Lung (tissue), 17 donors: ENCODE measurements at places on chromosomes 11 and 22. TPM values are rescaled to one million over a fixed set of nuclear protein-coding genes. Genes with fewer than 3 reads are reported as not detected.

DNA sequence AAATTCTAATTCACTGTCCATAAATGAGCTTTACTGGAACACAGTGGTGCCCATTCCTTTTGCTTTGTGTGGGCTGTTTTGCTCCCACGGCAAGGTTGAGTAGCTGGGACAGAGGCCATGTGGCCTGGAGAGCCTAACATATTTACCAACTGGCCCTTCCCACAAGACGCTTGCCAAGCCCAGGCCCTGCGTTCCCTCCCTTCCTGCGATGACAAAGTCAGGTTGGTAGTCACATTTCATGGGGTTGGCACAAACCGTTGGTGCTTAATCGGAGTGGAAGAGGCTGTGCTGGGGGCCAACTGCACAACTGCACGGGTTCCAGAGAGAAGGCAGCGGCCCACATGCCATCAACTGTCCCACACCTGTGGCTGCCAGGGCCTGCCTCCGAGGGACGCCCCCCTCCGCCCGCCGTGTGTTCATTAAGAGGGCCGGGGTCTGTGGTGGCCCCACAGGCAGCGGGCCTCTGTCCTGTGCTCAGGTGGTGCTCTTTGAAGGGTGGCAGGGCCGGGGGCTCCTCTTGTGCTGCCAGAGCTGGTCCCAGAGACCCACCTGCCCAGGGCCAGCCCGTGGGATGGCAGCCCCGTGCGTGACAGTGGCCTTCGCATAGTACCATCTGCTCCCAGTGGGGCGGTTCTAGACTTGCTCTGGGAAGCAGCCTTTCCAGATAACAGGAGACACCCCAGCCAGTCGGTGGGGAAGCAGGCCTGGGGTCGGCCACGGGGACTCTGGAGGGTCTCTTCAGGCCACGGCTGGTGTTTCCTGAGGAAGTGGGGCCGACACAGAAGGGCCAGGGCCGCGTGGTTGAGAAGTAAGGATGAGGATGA is 81.5 kb upstream of the CLDN5 start:
- no peaks in the 10 kb centered on the region for H3K36me3 ChIP-seq
- H3K4me1 ChIP-seq: no peaks in the 10 kb centered on the region
- H3K27me3 ChIP-seq: no peaks in the 10 kb centered on the region
- H3K4me3 ChIP-seq: no peak overlapping the region

DNA sequence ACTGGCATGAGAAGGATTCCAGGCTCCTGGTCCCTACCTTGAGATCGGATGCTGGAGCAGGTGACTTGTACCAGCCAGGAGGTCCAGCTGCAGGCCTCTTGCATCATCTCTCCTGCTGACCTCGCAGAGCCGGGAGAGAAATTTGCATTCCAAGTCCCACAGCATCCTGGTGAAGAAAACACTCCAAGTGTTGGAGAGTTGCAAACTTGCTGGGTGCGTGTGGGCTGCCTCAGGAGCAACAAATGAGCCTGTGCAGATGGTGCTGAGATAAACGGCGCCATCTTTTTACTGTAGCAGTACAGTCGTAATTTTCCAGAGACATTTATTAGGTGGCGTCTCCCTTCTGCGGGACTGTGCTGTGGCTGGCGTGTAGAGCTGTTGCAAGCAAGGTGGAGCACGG is 32.1 kb upstream of the ZBTB16 start:
- no peak overlapping the region for H3K27ac ChIP-seq
- no peaks in the 10 kb centered on the region for H3K36me3 ChIP-seq
- peaks cover 5% of the 10 kb centered on the region for H3K4me1 ChIP-seq
- no peaks in the 10 kb centered on the region for H3K27me3 ChIP-seq
- DNase-seq: no peak
- H3K4me3 ChIP-seq: no peak overlapping the region

DNA sequence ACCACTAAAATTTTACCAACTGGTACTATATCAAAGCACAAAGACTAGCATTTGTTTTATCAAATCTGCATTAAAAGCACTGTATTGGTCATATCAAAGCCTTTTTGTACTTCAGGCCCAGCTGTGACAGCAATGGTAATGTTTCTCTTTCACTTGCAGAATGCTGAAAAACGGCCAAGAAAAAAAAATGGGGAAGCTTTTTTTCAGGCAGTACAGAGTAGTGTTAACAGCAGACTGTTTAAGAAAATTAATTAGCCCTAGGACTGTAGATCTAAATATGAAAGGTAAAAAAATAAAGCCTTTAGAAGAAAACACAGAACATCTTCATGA is 33.3 kb downstream of the DENND5A start:
- H3K36me3 ChIP-seq: no peaks in the 10 kb centered on the region
- H3K4me1 ChIP-seq: peaks cover 13% of the 10 kb centered on the region
- no peak overlapping the region for H3K27ac ChIP-seq
- no peaks in the 10 kb centered on the region for H3K27me3 ChIP-seq
- peak; percentile 92 for DNase-seq

DNA sequence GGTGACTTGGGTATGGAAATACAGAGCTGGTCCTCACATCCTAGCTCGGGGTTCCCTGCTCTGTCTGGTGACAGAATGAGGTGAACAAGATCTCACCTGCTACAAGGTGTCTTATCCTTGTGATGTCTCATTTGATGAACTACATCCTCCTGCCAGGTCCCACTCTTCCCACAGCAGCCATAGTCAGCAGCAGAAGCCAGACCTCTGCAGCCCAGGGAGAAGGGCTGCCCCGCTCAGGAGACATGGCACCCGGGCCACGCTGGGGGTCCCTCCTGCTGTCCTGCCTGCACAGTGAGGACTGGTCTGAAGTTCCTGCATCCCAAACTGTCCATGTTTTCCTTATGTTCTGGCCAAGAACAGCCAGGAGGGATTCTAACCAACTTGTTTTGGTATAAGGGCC is 414.1 kb downstream of the CTTN start:
- H3K27me3 ChIP-seq: no peaks in the 10 kb centered on the region
- no peaks in the 10 kb centered on the region for H3K36me3 ChIP-seq

GRCh38 chr11:96014217-96014616 is 90.3 kb upstream of the MTMR2 start:
- no peak overlapping the region for H3K4me3 ChIP-seq
- H3K27me3 ChIP-seq: no peaks in the 10 kb centered on the region

DNA sequence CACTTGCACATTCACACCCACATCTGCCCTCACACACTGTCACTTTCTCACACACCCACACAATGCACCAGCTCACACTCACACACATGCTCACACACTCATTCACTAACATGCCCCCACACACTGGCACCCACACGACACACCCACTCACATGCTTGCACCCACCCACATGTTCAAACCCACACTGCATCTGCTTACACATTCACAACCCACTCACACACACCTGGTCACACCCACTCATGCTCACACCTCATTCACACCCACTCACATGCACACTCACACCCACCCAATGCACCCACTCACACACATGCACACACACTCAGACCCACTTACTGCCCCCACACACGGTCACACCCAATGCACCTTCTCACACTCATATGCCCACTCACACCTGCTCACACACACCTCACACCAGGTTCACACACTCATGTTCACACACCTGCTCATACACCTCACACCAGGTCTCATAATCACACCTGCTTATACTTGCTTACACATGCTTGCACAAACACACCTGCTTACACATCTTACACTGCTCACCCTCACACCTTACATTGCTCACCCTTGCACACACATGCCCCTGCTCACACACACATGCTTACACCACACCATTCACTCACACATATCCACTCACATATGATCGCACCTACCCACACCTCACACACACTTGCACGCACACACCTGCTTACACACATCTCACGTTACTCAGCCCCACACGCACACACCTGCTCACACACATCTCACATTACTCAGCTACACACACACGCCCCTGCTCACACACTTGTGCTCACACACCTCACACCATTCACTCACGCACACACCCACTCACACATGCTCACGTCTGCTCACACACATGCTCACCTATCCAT is 3.9 kb upstream of the MYBPC3 start:
- no peak overlapping the region for H3K4me3 ChIP-seq
- no peak overlapping the region for H3K27ac ChIP-seq
- H3K4me1 ChIP-seq: no peaks in the 10 kb centered on the region
- no peaks in the 10 kb centered on the region for H3K36me3 ChIP-seq
- no peaks in the 10 kb centered on the region for H3K27me3 ChIP-seq

- peaks cover 22% of the 10 kb centered on the region for H3K27me3 ChIP-seq
- H3K27ac ChIP-seq: no peak overlapping the region
- no peak overlapping the region for H3K4me3 ChIP-seq
- no peak for DNase-seq
- no peaks in the 10 kb centered on the region for H3K36me3 ChIP-seq
Measured at GRCh38 chr11:119424775-119425174, 1.8 kb upstream of the THY1 start.

GRCh38 chr11:3132831-3133260 is 32.3 kb downstream of the OSBPL5 start:
- no peak overlapping the region for H3K27ac ChIP-seq
- no peak for DNase-seq
- H3K27me3 ChIP-seq: no peaks in the 10 kb centered on the region
- H3K36me3 ChIP-seq: peaks cover 4% of the 10 kb centered on the region
- H3K4me1 ChIP-seq: no peaks in the 10 kb centered on the region

GRCh38 chr11:8654503-8654902 is 28.0 kb downstream of the TRIM66 start:
- no peak overlapping the region for H3K27ac ChIP-seq
- H3K4me3 ChIP-seq: no peak overlapping the region
- DNase-seq: no peak
- peaks cover 3% of the 10 kb centered on the region for H3K36me3 ChIP-seq

- H3K36me3 ChIP-seq: peaks cover 12% of the 10 kb centered on the region
- H3K27me3 ChIP-seq: no peaks in the 10 kb centered on the region
- DNase-seq: peak; percentile 71
- H3K4me3 ChIP-seq: no peak overlapping the region
- no peak overlapping the region for H3K27ac ChIP-seq
Measured at GRCh38 chr11:117180661-117181585, 2.4 kb downstream of the SIDT2 start.

DNA sequence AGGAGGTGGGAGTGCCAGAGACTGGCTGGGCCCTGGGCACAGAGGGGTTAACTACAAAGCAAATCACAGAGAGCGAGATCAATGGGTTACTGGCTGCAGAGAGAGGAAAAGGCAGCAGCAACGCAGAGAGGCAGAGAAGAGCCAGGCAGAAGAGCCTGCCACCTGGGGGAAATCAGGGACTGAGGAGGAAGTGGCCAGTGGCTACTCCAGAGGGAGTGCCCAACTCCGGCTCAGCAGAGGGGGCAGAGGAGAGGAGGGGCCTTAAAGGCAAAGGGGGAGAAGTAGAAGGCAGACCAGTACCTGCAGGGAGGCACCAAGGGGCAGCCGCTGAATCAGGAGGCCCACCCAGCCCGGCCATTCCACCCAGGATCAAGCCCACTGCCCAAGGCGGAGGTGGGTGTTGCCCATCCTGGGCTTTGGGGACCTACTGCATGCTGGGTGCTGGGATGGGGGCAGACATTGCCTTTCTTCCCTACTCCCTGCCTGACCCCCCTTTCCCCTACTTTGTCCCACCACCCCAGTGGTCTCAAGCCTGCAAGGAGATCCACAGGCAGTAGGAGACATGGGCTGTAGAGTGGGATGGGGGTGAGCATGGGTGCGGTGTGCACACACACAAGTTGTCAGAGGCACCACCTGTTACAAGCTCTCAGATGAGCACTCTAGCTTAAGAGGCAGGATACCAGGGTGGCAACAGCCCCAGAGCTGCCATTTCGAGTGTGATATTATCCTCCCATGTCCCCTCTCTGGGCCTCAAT is 926 bp upstream of the GALR3 start:
- H3K4me1 ChIP-seq: peaks cover 3% of the 10 kb centered on the region
- H3K4me3 ChIP-seq: no peak overlapping the region
- H3K27ac ChIP-seq: no peak overlapping the region
- DNase-seq: no peak
- no peaks in the 10 kb centered on the region for H3K36me3 ChIP-seq

- H3K36me3 ChIP-seq: no peaks in the 10 kb centered on the region
- peak; percentile 4 for DNase-seq
- H3K4me1 ChIP-seq: no peaks in the 10 kb centered on the region
- H3K27me3 ChIP-seq: peaks cover 7% of the 10 kb centered on the region
- no peak overlapping the region for H3K27ac ChIP-seq
Measured at GRCh38 chr11:126978911-126979310, 21.7 kb downstream of the KIRREL3 start.

DNA sequence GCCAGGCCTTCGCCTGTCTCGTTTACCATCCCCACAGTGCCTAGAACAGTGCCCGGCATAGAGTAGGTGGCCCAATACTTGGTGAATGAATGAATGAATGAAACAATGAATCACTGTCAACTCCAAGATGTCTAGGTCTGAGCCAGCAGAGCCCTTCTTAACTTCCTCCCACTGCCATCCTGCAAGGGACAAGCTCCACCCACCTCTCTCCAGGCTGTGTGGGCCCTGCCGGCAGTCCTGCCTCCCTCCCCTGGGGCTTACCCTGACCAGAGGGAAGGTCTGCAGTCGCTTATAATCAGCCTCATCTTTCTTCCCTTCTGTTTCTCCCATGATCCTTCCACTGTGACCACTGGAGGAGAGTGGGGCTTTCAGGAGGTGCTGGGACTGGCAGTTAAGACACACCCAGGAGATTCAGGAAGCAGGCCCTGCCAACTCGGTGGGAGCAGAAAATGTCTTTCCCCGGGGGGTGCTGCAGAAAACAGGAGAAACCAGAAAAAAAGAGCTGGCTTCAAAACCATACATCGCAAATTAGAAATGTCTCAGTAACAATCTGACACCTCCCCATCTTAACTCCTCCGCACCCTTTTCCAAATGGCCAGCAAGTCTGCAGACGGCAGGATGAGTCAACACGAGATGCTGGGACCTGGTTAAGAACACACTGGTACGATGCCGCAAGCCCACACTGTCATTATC is 11.4 kb downstream of the DNAL4 start:
- no peaks in the 10 kb centered on the region for H3K27me3 ChIP-seq
- no peak overlapping the region for H3K4me3 ChIP-seq
- no peaks in the 10 kb centered on the region for H3K36me3 ChIP-seq
- no peak for DNase-seq

DNA sequence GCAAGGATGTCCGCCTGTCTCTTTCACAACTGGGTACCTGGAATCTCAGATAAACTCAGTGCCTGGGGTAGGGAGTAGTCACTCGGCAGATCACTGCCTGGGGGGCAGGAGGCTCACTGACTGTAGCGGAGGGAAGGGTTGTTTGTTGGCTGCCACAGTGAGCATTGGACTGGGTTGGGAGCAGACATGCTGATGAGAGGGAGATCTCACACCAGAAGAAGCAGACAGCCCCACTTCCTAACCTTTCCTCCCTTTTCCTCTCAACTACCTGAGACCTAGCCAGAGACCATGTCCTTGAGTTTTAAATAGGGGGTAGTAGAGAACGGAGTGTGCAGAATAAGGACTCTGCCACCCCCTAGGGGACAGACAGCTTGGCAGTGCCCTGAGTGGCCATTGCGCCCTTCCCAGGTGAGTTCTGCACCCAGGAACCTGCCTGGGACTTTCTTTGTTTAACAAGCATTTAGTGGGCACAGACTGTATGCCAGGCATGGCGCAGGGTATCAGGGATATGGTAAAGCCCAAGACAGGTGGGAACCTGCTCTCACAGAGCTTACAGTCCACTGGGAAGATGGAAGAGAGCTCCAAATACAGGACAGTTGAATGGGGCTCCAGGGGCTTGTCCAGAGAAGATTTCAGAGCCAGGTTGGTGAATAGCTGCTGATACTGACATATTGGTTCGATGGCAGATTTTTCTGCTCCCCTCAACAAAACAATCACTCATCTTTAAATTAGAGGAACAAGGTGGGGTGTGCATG is 115.7 kb upstream of the NNMT start:
- no peaks in the 10 kb centered on the region for H3K27me3 ChIP-seq
- H3K4me3 ChIP-seq: peak overlapping the region; percentile 17
- no peaks in the 10 kb centered on the region for H3K36me3 ChIP-seq

The SEPTIN3 gene
- polyA plus RNA-seq: 1.3 TPM

The FJX1 gene
- polyA plus RNA-seq: 7.7 TPM

The SAA2 gene
- polyA plus RNA-seq: 1,381 TPM

The MMP20 gene
- not detected for polyA plus RNA-seq

The DUSP18 gene
- polyA plus RNA-seq: 7.9 TPM
